Stimulated activated naive B cell treated with anti-CD40 and anti-IgM and Interleukin-4, amounts not matched to agents 10 μg/mL and 1 μg/mL and 100 μg/mL, for 72 hours (primary cell): ENCODE measurements at places on chromosomes 2 and 18.

- no peak for DNase-seq
Observed at GRCh38 chr2:213787869-213788268, 503.6 kb downstream of the SPAG16 start.

DNA sequence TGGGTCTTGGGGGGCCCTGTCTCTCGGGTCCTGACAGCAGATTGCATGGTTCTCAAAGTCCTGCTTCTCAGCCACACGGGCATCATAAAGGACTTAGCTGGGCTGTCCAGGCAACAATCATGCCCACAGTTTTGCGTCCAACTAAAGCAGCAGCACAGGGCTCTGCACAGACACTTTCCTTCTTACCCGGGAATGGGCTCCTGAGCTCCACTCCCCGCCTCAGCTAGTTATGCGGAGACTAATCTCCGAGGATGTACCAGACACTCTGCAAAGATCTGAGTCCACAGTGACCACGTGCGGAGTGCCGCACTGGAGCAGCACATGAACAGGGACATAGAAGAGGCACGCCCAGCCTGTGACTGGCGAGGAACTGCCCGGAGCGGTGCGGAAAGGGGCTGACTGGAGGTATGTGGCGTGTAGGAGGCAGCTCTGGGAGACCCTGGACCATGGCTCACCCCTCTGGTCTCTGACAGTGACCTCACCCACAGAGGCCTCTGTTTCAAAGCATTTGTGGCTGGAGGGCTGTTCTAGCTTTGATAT, 270.0 kb downstream of the HDAC4 start:
- DNase-seq: no peak

DNA sequence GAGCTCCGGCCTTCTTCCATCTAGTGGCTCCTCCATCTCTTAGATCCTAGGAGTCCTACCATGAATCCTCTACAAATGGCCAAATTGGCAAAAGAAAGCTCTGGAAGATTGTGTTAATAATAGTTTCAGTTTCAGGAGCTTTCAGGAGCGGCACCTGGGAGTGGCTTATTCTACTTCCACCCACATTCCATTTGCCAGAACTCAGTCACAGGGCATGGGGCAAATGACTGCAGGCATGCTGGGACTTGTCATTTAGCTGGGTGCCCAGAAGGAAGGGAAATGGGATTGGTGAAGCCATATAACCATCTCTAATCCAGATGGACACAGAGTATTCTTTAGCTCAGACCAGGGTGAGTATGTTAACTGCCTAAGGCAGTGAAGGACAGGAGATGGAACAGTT, 3.6 kb upstream of the LRATD1 start:
- no peak for DNase-seq

DNA sequence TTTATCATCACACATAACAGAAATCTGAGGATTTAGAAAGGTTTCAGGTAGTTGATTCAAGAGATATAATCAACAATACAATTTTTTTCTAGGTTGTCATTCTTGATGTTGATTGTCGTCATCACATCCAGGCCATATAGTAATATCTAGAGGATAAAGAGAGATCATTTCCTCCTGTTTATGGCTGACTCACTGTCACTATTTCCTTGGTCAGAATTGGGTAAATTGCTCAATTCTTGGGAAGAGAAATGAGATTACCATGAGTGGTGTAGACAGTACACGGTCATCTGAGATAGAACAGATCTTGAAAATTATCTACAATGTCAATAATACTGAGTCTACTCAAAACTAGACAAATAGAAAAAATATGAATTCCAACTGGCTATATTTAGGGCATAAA, 78.8 kb downstream of the ZNF804A start:
- no peak for DNase-seq

DNA sequence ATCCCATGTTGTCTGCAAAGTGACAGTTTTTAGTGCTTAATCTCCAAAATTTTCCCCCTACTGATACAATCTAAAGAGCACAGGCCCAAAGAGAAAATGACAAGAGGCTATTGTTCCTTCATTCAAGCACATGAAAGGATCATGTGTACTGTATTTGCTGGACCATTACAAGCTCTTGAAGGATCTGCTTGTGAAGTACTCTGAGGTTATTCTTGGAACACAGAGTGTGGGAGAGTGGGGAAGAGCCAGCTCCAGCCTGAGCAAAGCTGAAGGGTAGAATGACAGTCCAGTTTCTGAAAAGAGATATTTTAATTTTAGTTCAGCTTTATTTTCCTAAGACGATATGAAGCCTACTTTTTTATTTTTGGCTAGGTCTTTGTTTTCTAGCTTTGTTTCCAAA, 112.2 kb downstream of the GALNT3 start:
- DNase-seq: no peak

- DNase-seq: no peak
Observed at GRCh38 chr2:210727549-210727948, 171.2 kb downstream of the CPS1 start.
